Fibroblast of villous mesenchyme (primary cell): ENCODE measurements at places on chromosomes 12 and 14.

- DNase-seq: no peak
These were observed 38.5 kb upstream of the CRACR2A start for GRCh38 chr12:3791256-3791874.

GRCh38 chr12:87509237-87509820 lies 519.9 kb downstream of the C12orf50 start:
- peak; percentile 40 for DNase-seq

GRCh38 chr12:132335179-132335756 lies 5.9 kb upstream of the GALNT9 start:
- DNase-seq: no peak

DNA sequence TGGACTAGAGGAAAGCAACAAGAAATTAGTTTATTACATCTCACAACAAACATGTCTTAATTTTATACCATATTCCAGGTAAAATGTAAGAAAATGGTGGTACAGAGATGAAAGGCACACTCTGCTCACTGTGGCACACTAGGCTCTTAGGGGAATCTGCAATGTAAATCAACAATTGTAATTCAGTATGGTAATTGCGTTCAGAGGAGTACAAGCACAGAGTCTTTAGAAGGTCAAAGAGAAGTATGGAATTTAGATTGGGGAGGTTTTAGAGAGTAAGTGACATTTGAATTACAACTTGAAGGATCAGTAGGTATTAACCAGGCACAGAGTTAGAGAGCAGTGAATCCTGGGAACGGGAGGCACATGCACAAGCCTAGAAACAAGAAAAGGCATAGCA lies 694.0 kb upstream of the USP15 start:
- no peak for DNase-seq

DNA sequence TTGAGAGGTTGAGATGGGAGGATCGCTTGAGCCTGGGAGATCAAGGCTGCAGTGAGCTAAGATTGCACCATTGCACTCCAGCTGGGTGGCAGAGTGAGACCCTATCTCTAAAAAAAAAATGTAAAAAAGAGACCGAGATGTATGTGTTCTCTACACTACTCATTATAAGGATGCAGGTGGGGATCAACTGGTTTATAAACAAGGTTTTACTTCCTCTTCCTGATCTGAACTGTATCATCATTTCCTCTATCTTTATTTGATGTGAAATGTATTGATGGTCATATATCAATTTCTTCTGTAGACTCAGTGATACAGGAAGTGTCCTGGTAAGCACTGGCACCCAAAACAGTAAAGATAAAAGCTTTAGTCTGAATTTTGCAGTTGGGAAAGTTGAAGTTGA lies 20.1 kb upstream of the USP44 start:
- DNase-seq: no peak

- peak; percentile 17 for DNase-seq
These were observed 165.4 kb upstream of the TMEM260 start for GRCh38 chr14:56414236-56414635.

DNA sequence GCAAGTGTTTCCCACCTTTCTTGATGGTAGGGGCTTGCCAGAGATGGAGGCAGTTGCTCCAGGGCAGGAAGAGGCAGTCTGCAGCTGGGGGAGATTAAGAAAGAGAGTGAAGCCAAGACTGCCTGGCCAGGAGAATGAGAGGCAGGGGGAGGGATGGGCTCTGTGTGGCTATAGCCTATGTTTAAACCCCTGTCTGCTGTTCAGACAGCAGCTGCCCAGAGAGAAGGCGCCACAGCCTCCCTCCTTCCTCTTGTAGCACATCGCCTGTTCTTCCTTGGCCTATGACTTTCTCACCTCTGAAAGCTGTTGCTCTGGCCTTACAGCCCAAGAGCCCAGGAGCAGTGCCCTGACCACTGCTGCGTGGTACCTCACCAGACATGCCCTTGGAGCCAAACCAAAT lies 61.7 kb downstream of the EMP1 start:
- no peak for DNase-seq

GRCh38 chr12:130849561-130850417 lies 10.7 kb upstream of the STX2 start:
- no peak for DNase-seq

- DNase-seq: no peak
These were observed 1.1 kb upstream of the PGF start for GRCh38 chr14:74956280-74957072.

- no peak for DNase-seq
These were observed 32.7 kb downstream of the CCDC175 start for GRCh38 chr14:59543873-59544272.

GRCh38 chr12:32309811-32310736 lies 89.3 kb upstream of the FGD4 start:
- peak; percentile 81 for DNase-seq

DNA sequence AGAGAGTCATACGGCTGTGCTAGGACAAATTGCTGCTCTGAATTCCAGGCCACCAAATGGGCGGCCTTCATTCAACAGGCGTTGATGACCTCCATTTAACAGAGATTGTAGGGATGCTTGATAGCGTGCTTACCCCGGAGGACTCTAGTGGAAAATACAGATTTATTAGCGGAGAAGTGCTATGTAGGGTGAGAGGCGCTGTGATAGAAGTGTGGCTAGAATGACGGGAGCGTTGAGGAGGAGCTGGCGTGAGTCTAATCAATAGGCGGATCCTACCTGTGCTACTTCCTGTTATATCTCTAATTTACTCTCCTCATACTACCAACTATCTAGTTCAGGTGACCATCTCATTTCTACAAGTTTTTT lies 668 bp downstream of the MRPS35 start:
- no peak for DNase-seq

DNA sequence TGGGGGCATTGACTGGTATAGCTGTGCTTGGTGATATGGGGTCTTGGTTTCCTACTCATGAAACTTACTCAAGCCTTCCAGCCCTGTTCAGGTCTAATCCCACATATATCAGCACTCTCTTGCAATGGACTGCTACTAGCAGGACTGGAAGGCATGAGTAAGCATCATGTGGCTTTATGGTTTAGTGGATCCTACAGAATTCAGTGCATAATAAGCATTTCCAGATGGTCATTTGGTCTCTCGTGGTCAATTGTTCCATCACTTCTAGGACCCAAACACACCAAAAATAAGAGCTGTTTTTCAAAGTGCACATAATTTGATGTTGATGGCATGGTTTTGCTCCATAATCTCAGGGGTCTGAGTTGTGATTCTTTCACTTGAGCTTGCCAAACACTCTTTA lies 114.4 kb downstream of the LMNTD1 start:
- DNase-seq: peak; percentile 14

DNA sequence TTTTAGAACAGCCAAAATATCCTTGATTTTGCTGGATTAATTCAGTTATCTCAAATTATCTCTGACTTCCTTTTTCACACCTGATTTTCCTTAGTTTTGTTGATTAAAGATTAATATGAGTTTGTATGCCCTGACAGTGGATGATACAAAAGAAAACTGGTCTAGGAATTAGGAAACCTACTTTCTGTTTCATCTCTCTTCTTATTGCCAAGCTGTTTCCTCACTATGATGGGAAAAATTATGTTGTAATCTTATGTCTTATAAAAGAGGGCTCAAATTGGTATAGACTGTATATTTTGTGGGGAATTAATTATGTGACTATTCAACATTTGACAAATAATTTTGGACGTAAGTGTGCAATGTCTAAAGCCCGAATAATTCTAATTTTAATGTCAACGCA lies 271.6 kb downstream of the FBXL14 start:
- no peak for DNase-seq

DNA sequence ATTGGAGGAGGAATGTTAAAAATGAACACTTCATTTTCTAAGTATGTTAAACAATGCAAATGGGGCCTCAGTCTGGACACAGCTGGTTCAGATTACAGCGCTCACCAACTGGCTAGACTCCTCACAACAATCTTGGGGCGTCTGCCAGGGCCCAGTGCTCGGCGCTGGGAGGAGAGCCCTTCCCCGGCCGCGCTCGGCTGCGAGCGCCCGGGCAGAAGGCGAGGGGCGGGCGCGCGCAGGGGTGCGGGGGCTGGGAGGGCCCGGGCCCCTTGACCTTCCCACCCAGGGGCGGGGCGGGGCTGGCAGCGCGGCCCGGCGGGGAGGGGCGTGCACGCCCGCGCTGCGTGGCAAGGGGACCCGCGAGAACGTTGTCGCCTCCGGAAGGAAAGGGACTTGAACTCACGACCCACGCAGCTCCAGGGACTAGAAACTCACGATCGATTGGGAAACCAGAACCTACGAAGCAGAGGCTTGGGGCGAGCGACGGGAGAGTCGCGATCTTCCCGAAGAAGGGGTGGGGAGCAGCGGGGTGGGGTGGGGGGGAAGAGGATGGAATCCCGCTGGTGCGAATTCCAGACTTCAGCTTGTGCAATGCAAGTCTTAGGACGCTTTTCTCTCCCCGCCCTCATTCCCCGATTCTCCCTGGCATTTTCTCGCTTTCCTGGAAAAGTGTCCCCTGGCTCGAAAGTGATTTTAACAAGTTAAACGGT lies at the start of gene FBLN5:
Gene FBLN5, minus strand, starts transcription at position 220 of the 710 bp plus-strand sequence. CDS start 465 bp downstream, outside the sequence.
- peak; percentile 88 for DNase-seq

DNA sequence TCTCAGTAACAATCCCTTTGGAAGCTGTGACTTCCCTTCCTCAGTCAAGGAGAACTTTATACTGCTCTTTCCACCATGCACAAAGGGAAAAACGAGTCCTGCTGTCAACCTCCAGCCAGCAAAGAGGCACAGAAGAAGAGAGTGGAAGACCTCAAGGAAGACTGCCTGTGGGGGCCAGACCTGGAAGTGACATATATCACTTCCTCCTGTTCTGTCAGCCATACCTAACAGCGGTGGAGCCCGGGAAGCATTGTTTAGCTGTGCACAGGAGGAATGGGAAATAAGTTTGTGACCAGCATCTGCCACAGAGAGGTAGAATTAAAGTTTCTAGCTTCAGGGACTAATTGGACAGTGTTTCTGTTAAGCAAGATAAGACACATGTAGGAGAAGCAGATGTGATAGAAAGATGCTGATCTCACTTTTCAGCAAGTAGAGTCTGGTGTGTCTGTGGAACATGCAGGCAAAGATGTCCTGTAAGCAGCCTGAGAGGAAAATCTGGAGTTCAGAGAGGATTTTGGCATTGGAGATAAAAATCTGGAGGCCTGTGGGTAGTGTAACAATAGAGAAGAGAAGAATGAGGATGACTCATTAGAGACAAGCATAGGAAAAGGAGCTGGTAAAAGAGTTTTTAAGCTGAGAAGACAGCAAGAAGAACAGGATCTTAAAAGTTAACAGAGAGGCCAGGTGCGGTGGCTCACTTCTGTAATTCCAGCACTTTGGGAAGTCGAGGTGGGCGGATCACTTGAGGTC lies 141.6 kb upstream of the CPSF6 start:
- DNase-seq: no peak

DNA sequence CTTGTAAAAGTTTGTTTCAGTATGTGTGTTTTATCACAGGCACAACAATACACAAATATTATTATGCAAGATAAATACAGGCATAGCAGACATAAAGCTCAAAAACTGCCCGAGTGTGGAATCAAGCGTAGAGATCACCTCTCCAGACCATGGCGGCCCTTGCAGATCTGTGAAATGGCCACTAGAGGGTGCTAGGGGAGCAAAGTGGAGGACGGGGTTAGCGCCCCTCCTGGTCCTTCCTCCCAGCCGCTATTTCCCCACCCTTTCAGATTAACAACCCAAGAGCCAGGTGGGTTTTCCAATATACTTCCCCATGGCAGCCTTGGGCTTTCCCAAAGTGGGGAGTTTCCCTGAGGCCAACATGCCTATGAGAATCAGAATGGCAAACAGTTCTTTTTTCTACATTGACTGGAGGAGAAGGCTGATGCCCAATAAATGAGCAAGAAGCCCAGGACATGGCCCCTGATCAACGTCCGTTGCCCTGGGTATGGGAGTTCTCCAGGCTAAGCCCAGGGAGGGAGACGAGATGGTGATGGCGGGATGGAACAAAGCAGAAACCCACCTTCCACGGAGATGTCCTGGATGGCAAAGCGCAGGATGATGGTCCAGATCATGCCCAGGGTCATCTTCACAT lies 67.4 kb downstream of the ACTN1 start:
- peak; percentile 84 for DNase-seq

GRCh38 chr12:95339086-95339788 lies 121.6 kb downstream of the VEZT start:
- DNase-seq: no peak

GRCh38 chr12:126114441-126114840 lies 1049.2 kb downstream of the AACS start:
- peak; percentile 11 for DNase-seq
